Endothelial cell (in vitro differentiated cells): ENCODE measurements at places on chromosomes 1 and 21. TPM values are rescaled to one million over a fixed set of nuclear protein-coding genes. Genes with fewer than 3 reads are reported as not detected.

- no peak for DNase-seq
Observed at GRCh38 chr21:16418226-16418625, 688.4 kb downstream of the USP25 start.

DNA sequence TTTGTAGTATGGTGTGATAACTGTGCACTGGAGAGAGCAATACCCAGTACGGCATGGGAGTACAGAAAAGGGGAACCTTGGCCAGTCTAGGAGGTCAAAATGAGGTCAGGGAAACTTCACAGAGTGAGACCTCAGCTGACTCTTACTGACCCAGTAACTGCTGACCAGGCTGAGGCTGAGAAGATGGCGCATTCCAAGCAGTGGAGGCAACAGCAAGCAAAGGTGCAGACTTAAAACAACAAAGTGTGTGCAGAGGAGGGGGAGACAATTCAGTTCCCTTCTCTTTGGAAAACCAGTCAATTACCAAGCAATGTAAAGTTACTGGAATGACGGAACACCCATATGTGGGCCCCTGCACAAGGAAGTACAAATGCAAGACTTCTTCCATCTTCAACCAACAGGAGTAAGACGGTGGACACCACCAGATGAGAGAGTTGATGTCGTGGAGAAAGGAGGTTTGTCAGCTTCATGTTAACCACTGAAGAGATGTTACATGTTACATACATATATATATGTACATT lies 54.6 kb upstream of the PRDX6 start:
- no peak for DNase-seq

Gene KIF14
- 3.8 TPM for total RNA-seq

GRCh38 chr1:11885916-11886315 lies 27.2 kb upstream of the NPPB start:
- DNase-seq = no peak

DNA sequence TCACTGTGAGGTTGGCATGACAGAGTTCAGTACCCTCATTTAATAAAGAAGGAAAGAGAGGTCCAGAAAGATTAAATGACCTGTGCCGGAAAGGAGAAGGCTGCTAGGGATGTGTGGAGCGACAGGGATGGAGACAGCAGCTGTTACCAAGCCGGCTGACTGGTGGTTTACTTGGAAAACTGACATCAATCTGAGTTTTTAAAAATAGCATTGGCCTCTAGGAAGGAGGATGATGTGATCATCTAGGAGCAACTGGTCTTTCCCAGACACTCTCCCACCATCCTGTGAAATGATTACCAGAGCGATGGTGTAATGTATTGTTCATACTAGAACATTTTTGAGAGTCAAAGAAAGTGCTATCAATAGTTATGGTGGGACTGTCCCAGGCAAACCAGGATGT lies 154.4 kb downstream of the ZSCAN20 start:
- no peak for DNase-seq

Gene BARHL2
- total RNA-seq = not detected
